ENCODE measurements at places on chromosomes 7 and 10.

DNA sequence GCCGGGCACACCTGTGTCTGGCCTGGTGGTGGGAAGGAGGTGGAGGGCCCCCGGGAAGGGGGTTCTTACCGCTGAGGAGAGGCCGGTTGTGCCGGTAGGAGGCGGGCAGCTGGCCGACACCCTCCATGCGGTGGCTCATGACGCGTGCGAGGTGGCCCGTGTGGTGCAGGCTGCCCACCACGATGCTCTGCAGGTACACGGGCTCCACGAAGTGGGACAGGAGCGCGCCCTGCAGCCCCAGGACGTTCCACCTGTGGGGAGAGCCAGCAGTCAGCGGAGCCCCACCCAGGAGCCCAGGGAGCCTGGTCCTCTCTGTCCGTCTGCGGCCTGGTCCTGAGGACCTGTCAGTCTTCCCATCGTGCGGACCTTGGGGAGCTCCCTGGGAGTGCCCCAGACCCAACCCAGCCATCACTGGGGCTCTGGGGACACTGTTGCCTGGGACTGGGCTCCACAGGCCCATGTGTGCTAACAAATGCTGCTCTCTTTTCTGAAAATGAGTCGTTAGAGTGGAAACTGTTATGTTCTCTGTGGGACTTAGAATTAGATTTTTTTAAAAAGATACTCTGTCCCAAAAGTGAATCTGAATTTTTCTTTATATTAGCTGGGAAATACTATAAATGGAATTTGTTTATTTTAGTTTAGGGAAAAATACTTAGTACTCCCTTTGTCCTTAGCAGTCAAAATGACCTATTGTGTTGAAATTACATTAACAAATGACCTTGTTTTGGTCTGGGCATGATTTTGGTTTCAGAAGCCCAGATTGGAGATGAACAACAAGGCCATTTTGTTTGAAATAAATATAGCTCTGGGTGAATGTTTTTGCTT, 143.9 kb downstream of the WDR37 start:
- no peak for DNase-seq

DNA sequence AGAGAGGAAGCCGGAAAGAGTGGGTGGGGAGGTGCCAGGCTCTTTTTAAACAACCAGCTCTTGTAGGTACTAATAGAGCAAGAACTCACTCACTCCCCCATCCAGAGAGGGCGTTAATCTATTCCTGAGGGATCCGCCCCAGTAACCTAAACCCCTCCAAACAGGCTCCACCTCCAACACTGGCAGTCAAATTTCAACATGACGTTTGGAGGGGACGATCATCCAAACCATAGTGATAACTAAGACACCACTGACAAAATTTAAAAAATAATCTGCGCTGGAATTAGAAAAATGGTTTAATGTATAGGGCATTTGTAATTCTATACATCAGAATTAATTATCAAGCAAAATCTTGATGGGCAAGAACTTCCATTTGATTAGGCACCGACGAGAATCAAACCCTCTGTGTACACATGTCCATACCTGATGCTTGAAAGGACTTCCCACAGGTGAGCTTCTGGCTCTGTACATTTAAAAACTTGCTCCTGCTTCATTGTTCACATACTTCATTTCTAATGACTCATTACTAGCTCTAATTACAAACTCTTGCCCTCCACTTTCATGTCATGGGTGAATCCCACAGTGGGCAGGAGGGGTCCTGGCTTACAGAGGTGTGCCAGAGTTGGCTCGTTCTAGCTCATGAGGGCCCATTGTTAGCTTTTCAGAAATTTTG, 20.6 kb upstream of the KDM7A start:
- DNase-seq = no peak

- peak; percentile 47 for DNase-seq
Observed at GRCh38 chr7:106064771-106065574, 47.1 kb downstream of the SYPL1 start.

DNA sequence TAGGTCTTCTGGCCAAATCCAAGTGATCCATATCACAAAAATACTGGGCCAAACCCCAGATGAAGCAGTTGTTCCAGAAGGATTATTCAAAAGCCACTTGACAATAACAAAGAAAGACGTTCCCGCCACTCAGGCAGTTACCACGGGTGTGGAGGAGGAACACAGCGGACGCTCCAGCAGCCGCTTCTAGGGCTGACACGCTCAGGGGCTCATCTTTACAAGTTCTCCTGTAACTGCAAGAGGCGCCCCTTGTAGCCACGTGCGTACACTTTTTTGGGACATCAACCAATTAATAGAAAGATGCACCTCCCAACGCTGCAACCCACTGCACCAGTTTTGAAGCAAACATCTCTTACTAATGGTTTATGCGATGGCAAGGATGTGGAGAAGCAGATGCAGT, 159.4 kb downstream of the GRID1 start:
- DNase-seq = no peak

DNA sequence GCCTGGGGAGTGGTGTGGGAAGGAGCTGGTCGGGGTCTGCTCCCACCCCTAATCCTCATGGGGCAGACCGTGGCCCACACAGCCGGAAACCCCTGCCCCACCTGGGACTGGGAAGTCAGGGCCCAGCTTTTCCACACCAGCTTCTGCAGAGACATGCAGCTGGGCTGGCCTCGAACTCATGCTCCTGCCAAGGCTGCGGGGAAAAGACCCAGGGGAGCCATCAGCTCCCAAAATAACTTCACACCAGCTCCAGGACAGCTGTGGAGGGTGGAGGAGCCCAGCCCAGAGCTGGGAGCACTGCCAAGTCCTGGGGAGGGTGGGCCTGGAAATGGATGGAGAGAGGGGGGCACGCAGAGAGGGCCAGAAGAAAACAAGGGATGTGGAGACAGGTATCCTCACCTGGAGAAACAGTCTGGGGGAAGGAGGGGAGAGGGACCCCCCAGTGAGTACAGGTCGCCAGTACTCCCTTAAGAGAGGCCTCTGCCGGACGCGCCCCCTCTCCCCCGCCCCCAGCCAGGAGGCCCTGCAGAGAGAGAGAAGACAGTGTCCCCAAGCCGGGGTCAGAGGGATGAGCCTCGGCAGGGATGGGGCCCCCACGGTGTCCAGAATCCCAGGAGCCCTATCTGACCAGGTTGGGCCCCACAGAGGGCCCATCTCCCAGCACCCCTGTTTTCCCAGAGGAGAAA, 11.5 kb upstream of the GRIFIN start:
- DNase-seq = no peak

DNA sequence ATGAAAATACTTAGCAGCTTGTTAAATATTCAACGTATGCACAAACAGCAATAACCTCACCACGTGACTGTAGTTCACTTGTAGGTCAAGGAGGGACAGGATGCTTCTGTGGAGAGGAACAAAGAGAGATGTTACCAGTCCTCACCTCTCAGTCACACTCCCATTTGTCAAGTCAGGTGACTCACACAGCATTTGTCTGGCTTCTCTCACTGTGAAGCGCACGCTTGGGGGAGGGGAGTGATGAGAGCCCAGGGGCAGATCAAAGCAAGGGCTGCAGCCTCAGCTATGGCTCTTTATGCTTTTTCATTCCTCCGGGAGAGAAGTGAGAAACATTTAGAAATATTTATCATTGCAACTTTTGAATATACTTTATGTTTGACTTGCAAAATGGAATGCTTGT, 2.9 kb upstream of the RBM20 start:
- no peak for DNase-seq

- DNase-seq = no peak
Observed at GRCh38 chr7:81790120-81790500, 20.3 kb upstream of the HGF start.

DNA sequence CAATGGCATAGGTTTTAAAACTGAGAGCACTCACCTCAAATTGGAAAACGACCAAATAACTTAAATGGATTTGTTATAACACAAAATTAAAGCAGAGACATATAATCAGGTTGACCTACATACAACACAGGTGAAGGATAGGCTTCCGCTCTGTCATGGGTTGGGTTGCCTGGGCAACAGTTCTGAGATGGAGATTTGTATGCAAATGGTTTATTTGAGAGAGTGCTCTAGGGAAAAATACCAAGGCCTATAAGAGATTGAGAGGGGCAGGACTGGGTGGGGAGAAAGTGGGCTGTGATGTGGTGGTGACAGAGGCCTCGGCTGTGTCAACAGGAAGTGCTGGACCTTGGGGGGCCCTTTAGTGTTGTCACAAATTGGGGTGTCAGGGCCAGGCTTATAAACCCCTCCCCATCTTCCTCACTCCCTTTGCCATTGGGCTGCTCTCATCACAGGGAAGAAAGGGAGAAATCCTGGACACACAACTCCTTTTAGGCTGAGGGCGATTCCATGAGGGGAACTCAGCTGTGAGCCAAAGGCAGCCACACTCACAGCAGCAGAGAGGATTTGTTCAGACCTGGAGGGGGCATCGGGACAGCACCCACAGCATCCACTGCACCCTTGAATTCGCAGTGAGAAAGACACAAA, 105.4 kb upstream of the LYZL1 start:
- no peak for DNase-seq

GRCh38 chr10:110868981-110869380, 2.7 kb upstream of the PDCD4 start:
- no peak for DNase-seq

GRCh38 chr7:80334196-80334595, 177.7 kb downstream of the GNAT3 start:
- DNase-seq = no peak

- no peak for DNase-seq
Observed at GRCh38 chr7:32025381-32026082, 44.7 kb downstream of the PDE1C start.

DNA sequence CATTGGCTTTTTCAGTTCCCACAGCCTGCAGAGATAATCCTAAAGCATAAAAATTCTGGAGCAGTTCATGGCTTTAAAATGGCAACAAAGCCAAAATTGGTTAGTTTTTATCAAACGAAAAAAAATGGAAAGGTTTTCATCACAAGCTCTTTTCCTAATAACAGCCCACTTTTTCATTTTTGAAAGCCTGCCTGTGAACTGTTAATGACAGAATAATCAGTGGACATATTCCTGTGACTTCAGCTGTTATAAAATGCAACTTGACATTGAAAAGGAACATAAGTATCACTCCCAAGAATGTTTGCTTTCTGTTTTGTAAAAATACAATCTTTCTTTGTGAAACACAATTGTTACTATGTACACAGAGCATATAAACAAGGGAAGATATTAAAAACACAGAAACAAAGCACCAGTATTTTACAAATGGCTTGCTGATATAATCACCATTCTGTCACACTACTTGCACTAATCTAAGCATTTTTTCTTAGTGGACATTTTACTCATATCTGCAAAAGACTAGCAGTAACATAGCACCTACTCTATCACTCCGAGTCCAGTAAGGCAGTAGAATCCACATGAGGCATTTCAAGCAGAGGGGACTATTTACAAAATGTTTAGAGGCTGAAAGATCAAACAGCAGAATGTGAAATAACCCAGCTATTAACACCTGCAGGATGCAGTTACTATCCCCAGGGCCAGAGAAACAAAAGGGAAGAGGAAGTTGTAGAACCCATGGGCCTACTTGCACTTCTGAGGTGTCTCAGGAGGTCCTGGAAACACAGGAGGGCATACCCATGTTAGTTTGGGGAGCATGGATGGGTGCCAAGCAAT, 26.4 kb downstream of the MACC1 start:
- DNase-seq = no peak

DNA sequence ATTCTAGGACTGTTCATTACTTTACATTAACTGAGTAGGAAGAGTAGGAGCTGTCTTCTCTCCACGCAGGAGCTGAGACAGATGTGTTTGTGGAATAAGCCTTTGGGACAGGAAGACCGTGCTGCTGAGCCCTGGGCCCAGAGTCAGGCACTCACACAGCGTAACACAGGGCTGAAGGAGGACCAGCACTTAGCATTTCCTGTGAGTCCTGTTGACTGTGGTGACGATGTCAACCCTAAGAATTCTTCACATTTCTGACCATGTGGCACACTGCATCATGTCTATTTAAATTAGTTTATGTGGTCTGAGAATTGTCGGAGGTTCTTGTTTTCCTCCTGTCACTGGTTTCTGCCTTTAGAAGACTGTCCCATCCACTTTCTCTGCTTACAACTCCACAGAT, 117.2 kb downstream of the PIP4K2A start:
- DNase-seq = no peak

DNA sequence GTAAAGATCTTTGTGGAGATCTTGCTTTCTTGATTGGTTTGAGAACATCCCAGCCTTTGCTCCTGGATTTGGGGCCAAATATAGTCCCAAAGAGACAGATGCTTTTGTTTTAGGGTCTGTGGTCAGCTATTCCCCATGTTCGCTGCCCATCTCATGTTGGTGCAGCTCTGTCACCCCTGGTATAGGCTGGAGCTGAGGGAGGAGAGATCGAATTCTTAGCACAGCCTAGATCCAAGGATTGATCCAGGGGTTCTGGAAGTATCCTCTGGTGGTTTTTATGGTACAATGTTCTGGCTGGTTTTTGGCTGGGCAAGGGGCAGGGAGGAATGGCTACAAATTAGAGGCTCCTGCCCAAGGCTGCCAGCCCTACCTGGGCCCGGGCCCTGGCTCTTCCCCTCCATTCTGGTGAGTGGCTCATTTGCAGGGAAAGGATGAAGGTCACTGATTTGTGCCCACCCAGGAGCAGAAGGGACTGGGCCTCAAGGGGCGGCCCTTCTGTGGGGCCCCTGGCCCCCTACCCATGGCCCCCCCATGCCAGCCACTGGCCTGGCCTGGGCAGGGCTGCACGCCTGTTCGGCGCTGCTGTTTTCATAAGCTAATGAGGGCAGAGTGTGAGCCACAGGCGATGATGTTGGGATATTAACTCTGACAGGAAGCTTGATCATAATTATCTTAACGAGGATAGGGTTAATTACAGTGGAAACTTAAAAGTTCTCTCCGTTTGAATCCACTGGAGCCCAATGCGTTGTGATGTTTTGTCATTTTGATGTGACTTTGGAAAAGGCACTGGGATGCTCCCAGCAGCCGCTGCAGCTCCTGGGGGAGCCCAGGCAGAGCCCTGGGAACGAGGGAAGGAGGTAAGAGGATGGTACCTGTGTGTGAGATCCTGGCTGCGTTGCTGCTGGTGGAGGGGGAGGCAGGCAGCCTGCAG, 600.6 kb downstream of the LRMDA start:
- no peak for DNase-seq

DNA sequence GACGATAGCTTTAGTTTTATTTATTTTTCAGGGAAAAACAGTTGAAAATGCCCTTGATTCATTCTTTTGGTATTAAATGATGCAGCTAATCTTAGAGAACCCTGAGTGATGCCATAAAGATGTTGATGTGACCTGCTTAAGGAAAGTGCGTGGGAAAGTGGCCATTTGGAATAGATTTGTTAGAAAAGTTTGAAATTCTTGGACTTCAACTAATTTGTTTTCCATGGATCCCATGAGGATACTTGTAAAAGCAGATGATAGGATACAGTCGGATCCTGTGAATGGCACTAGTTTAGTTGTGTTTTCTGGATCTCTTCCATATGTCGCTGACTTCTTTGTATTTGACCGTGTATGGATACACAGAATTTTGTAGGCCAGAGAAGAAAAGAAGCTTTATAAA, 69.0 kb downstream of the SEPTIN7 start:
- DNase-seq = no peak

DNA sequence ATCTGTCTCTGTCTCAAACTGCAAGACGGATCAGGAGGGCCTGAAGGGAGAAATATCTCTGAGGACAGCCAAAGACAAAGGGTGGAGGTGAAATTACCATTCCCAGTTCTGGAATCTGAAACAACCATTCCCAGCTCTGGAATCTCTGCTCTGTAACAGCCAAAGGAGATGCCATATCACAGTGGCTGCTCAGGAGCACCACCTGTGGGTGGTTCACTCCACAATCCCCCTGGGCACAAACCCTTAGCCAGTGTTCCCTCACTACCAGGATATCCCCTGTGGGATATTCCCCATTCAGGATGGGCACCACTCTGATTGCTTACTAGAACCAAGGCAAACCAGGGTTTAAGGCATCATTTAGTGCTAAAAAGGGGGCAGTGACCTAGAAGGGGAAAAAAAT, 199.0 kb downstream of the HTR7 start:
- DNase-seq = no peak

Measured in non-pigmented ciliary epithelial cell (primary cell).